Left lung (tissue), 14 donors: ENCODE measurements at places on chromosomes 6 and 20.
A peak's percentile ranks its signal among the peaks of the same experiment; 100 is the strongest.

DNA sequence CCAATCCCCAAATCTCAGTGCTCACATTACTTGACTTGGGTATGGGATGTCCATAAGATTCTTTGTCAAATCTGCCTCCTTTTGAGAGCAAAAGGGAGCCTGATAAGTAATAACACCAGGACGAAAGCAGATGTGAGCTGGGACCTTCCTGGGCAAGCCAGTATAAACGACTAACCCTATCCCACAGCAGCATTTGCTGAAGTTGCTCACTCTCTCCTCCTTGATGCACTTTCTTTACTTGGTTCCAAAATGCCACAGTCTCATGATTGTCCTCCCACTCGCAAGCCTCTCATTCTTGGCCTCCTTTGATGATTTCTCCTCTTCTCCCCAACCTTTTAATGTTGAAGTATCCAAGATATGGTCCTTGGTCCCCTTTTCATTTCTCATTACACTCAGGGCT, 44.7 kb upstream of the TAGAP start:
- DNase-seq: no peak

DNA sequence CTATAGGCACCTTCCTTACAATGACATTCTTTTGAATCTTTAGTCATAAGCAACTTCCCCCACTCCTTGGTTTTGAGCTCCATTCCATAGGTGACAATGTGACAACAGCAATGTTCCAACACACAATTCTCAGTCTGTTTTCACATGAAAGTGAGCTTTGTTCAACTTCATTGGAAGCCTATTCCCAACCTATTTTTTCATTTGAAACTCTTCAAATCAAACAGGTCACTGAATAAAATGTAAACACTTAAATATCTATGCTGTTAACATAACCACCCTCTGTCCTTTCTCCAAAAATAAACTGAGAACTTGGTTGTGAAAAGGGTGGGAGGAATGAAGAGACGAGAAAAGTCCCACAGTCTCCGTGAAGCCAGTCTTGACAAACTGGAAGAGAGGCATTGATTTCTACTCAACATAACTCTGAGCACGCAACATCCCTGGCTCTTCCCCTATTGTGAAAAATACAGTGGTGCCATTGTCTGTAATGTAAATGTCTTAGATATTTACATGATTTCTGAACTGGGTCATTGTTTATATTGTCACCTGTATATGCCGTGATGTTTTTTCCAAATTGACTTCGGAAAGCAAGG, 343.1 kb downstream of the TFAP2A start:
- no peak for DNase-seq

GRCh38 chr20:13305284-13305683, 84.2 kb downstream of the ISM1 start:
- DNase-seq: no peak

GRCh38 chr6:53130569-53131290, 17.9 kb downstream of the GCM1 start:
- DNase-seq: no peak

- no peak for DNase-seq
These were observed 112.4 kb downstream of the SLX4IP start for GRCh38 chr20:10547276-10548114.

GRCh38 chr6:108170332-108171290, 4.8 kb downstream of the NR2E1 start:
- no peak for DNase-seq

GRCh38 chr6:27553123-27553904, 80.4 kb upstream of the ZNF184 start:
- DNase-seq: no peak

DNA sequence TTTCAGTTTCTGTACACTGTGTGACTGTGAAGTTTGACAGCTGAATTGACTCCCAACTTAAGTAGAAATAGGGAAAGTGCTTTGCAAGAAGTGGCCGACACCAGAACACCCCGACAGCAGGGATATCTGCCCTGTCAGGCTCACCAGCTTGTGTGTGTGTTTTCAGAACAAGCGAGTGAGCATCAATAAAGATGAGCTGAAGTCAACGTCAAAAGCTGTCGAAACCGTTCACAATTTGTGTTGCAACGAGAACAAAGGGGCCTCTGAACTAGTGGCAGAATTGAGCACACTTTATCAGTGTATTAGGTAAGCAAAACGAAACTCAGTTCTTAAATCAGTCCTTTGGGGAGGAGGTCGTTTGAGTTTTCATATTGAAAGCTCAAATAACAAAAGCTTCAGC, 10.7 kb downstream of the NELFCD start:
- no peak for DNase-seq

DNA sequence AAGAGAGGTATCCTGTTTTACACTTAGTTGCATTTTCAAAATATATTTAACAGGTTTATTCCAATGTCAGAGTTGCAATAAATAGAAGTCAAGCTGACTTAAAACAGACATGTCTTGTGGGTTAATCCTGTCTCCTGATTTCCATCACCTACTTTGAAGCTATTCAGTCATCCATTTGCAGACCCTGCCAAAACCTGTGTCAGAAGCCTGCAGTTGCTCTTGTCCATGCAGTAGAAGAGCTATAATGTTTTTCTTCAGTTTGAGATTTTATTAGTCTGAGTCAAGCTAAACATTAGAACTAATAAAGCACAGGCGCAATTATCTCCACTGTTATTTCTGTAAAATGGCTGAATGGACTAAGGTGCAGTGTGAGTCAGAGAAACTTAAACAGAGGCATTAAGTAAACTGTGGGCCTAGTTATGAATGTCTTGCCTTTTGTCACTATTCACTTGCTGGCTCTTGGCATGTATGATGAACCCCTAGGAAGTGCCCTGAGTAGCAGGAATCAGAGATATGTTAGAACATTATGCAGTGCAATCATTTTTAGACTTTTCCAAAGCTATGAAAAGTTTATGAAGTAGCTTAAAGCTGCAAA, 11.0 kb upstream of the HDGFL1 start:
- DNase-seq: no peak

- peak; percentile 91 for DNase-seq
These were observed 938 bp downstream of the WRNIP1 start for GRCh38 chr6:2765896-2766766.

GRCh38 chr20:7505835-7506221, 434.4 kb downstream of the HAO1 start:
- no peak for DNase-seq

- DNase-seq: peak; percentile 75
These were observed 289.4 kb upstream of the STXBP5 start for GRCh38 chr6:146914489-146915483.

DNA sequence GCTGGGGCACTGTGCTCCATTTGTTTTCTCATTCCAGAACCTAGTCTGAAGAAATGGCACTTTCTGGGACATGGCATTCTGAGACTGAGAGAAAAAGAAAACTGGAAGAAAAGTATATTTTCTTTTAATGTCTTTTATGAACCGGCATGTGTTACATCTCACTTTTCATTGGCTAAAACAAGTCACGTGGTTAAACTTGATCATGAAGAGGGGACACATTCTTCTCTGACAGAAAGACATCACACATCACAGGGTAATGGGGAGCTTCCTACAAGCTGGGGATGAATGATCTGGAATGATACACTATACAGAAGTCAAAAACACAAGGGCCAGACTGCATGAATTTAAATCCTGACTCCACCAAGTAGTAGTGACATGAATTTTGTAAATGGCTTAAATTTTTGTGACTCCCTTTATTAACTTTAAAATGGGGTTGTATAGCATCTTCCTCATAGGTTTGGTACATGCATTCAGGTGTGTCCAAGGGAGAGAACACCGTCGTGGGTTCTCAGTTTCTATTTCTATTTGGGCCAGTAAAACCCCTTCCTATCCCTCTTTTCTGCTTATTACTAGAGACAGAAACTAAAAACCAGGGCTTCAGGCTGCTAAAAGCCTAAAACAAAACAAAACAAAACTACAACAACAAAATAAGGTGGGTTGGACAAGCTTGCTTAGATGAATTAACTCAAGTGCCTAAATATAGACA, 61.7 kb upstream of the GFRAL start:
- DNase-seq: no peak

GRCh38 chr6:153437193-153437592, 306.1 kb upstream of the RGS17 start:
- no peak for DNase-seq

DNA sequence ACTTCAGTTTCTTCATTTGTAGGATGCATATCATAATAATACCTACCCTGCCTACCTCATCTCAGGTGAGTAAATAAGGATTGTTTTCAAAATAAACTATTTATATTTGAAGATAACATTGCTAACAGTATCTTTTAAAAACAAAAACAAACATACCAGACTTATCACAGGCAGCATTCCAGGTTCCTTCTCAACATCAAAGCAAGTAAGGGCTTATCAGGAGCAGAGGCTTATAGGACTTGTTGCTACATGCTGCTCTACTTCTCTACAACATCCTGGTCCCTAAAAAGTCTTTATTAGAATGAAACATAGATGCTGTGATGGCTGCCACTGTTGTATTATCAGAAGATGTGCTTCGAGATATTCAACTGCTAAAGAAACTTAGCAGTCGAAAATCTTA, 149.2 kb upstream of the PRDM1 start:
- DNase-seq: no peak

- DNase-seq: no peak
These were observed 77.7 kb upstream of the TBC1D7 start for GRCh38 chr6:13405961-13406477.

GRCh38 chr20:62835931-62836861, 19.3 kb downstream of the COL9A3 start:
- DNase-seq: no peak

DNA sequence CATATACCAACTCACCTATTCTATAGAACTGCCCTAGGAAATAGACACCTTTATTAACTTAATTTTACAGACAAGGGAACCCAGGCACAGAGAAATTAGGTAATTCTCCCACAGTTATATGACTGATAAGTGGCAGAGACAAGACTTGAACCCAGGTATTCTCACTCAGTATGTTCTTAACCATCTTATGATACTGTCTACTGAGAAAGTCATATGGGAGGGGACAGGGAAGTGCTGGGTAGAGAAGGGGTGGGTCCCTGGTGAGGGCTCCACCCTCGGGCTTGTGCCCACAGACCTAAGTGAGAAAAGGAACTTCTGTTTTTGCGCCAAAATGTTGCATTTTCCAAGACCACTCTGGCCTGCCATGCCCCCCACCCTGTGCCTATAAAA, 123.5 kb downstream of the RNF144B start:
- DNase-seq: no peak

DNA sequence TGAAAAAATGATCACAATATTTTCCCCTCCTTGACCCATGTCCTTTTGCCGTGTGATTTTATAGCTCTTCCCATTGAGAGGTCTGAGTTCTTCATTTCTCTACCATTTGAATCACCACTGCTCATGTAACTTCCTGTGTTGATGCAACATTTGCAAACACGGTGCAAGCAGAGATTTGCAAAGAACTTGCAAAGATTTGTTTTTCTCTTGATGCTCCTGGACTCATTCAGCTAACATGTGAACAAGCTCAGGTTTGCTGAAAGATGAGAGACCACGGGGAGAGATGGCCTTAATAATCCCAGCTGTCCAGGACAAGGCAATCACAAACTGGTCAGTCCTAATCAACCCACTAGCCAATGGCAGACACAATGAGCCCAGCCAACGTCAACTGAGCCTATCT, 8.6 kb downstream of the VNN2 start:
- DNase-seq: no peak

DNA sequence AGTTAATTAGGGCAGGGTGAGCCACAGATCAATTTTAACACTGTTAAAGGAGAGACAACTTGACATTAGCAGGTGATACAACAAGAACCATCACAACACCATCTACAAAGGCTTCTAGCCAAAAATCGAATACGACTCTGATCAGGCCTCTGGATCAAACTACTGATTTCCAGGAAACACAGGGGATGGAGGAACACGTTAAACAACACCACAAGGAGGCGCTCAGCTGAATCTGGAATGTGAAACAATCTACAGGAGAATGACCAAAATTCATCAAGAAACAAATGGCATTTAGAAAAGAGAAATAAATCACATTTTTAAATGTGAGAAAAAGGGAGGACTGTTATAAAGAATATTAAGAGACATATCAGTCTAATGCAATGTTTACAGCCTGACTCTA, 13.5 kb upstream of the MAFB start:
- no peak for DNase-seq

DNA sequence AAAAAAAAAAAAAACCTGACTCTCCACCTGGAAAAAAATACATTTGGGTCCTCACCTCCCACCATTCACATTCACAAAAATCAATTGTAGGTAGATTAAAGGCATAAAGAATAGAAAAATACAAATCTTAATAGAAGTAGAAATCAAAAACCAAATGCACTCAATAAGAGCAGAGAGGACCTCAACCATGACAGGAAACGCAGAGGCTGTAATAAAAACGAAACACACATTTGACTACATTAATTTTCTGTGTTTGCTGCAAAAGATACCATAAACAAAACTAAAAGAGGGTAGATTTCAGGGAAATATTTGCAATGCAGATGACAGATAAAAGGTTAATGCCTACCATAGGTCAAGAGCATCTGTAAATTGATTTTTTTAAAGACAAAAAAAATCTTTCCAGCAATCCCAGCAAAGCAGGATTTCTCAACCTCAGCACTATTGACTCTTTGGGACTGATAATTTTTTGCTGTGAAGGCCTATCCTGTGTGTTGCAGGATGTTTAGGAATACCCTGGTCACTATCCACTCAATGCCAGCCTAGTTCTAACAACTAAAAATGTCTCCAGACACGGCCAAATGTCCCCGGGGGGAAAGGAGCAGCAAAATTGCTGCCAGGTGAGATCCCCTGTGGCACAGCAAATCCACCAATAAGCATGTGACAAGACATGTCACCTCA, 9.1 kb downstream of the ETV7 start:
- no peak for DNase-seq

- DNase-seq: no peak
These were observed 47.4 kb upstream of the KIF13A start for GRCh38 chr6:18034798-18035202.

- no peak for DNase-seq
These were observed 65.9 kb downstream of the TMEM244 start for GRCh38 chr6:129795261-129795660.

GRCh38 chr6:19860235-19860877, 23.2 kb downstream of the ID4 start:
- DNase-seq: no peak

- no peak for DNase-seq
These were observed 422.9 kb downstream of the GJA1 start for GRCh38 chr6:121858310-121858709.

- DNase-seq: no peak
These were observed 317.5 kb upstream of the MARCKS start for GRCh38 chr6:113539623-113540022.

- no peak for DNase-seq
These were observed 323.3 kb upstream of the RSPO3 start for GRCh38 chr6:126795161-126795560.
